ENCODE measurements at places on chromosomes 1 and 21.

- no peak overlapping the region for H3K4me3 ChIP-seq
- no peaks in the 10 kb centered on the region for H3K27me3 ChIP-seq
- H3K36me3 ChIP-seq: no peaks in the 10 kb centered on the region
Observed at GRCh38 chr1:4175566-4176405, 275.7 kb upstream of the C1orf174 start.

DNA sequence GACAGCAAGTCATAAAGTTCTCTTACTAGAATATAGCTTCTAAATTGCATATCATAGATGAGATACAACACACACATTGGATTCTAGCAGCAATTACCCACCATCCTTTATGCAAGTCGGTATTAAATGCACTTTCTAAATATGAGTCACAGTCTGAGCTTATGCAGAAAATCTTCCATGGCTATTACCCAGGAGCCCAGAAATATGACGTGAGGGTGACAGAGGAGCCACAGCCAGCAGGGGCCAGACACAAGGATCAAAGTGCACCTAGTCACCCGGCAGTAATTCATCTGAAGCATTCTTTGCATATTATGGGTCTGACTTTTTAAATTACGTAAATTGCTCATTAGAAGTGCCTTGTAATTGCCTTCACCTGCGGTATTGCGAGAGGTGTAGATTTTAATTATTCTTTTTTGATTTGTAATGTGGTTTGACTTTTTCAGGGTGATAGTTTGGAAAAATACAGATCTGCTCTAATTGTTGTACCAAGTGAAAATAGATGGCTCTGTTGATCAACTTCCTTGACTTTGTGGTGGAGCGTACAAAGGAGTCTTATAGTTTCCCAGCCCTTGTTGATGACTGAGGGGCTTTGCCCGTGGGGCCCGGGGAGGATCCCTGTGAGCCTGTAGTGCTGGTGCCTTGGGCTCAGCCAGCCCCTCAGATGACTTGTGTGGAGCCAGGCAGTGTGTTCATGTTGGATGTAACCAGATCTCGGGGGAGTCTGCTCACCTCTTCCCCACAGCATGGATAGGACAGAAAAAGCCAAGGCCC is 470.0 kb upstream of the VAMP3 start:
- H3K36me3 ChIP-seq: no peaks in the 10 kb centered on the region
- no peak overlapping the region for H3K4me3 ChIP-seq
- H3K4me1 ChIP-seq: no peaks in the 10 kb centered on the region
- peak; percentile 26 for DNase-seq

- H3K27ac ChIP-seq: no peak overlapping the region
- no peaks in the 10 kb centered on the region for H3K4me1 ChIP-seq
- H3K4me3 ChIP-seq: no peak overlapping the region
- no peak for DNase-seq
- H3K36me3 ChIP-seq: no peaks in the 10 kb centered on the region
- no peaks in the 10 kb centered on the region for H3K27me3 ChIP-seq
Observed at GRCh38 chr1:197632651-197633050, 142.6 kb downstream of the DENND1B start.

DNA sequence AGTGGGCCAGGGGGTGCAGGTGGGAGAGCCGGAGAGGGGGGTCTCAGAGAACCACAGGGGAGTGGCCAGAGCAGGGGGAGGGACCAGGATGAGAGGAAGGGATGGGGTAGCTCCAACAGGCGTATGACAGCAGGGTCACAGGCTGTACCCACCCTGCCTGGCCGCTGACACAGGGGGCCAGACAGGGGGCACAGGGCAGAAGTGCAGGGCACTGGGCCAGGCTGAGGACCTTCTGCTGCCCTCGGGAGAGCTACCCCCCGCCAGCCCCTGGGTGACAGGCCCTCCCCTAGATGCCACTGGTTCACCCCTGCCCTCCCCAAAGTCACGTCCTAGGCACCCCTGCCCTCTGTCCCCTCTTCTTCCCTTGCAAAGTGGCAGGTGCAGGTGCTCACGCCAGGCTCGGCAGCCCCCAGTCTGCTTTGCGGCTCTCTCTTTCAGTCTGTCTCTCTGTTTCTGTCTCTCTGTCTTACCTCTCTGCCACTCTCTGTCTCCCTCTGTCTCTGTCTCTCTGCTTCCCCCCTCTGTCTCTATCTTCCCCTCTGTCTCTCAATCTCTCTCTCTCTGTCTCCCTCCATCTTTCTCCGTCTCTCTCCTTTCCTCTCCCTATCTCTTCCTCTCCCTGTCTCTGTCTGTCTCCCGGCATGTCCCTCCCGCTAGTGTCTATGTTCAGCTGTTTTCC is 48.5 kb downstream of the WNT9A start:
- DNase-seq: no peak
- no peaks in the 10 kb centered on the region for H3K36me3 ChIP-seq
- no peak overlapping the region for H3K27ac ChIP-seq
- H3K27me3 ChIP-seq: no peaks in the 10 kb centered on the region
- H3K4me1 ChIP-seq: no peaks in the 10 kb centered on the region

GRCh38 chr1:205365945-205366463 is 9.3 kb upstream of the KLHDC8A start:
- no peak overlapping the region for H3K4me3 ChIP-seq
- DNase-seq: peak; percentile 76
- H3K27me3 ChIP-seq: no peaks in the 10 kb centered on the region
- no peaks in the 10 kb centered on the region for H3K4me1 ChIP-seq
- no peaks in the 10 kb centered on the region for H3K36me3 ChIP-seq
- no peak overlapping the region for H3K27ac ChIP-seq

DNA sequence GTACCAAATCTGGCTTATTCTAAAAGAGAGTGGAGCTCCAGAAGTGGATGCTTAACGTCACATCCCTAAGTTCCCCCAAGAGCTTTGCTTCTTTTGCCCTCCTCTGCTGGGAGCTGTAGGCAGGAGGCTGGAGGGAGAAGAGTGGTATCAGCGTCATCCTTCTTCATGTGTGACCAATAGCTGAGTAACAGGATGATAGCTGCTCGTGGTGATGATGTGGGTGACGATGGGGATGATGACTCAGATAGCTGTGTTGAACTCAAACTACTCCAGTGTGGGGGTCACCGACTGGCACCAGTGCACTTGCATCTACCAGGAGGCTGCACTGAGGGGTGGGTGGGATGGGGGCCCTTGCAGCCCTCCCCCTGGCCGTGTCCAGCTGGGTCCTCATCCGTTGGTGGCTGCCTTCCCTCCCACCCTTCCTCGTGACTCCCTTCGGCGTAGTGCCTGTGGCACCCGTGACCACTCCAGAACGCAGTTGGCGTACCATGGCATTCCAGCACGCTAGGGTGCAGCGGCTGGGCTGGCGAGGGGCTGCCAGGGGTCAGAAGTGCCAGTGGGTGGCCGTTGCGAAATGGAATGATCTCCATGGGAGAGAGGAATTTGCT is 1.1 kb downstream of the IGFN1 start:
- DNase-seq: no peak
- H3K36me3 ChIP-seq: no peaks in the 10 kb centered on the region
- H3K27ac ChIP-seq: no peak overlapping the region

GRCh38 chr1:42943166-42943565 is 15.5 kb downstream of the SLC2A1 start:
- H3K27ac ChIP-seq: peak overlapping the region; percentile 57
- peaks cover 66% of the 10 kb centered on the region for H3K4me1 ChIP-seq
- H3K27me3 ChIP-seq: no peaks in the 10 kb centered on the region
- DNase-seq: peak; percentile 92
- H3K4me3 ChIP-seq: no peak overlapping the region

GRCh38 chr1:39489567-39490239 is 1.7 kb upstream of the BMP8A start:
- H3K36me3 ChIP-seq: peaks cover 17% of the 10 kb centered on the region
- no peak overlapping the region for H3K27ac ChIP-seq
- no peaks in the 10 kb centered on the region for H3K4me1 ChIP-seq

GRCh38 chr1:62227496-62227895 is 32.8 kb downstream of the L1TD1 start:
- H3K27ac ChIP-seq: no peak overlapping the region
- no peaks in the 10 kb centered on the region for H3K36me3 ChIP-seq
- no peaks in the 10 kb centered on the region for H3K4me1 ChIP-seq
- H3K4me3 ChIP-seq: no peak overlapping the region

DNA sequence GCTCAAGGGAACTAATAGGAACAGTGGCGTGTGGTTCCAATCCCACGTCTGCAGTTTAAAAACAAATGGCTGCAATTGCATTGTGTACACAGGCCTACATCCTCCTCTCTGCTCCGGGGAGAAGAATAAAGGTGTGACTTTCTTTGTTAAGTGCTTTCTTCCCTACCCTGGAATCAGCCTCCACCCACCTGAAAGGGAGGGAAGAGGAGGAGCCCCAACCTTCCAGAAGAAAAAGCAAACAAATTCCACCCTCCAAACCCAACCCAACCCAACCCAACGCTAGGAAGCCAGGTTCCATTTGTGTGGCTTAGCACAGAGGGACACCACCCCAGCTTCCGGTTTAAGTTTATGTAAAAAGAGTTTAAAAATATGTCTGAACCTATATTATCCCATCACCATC is 11.8 kb upstream of the BACE2 start:
- DNase-seq: peak; percentile 82
- peaks cover 3% of the 10 kb centered on the region for H3K4me1 ChIP-seq

- no peaks in the 10 kb centered on the region for H3K27me3 ChIP-seq
- H3K27ac ChIP-seq: no peak overlapping the region
- no peak overlapping the region for H3K4me3 ChIP-seq
- H3K36me3 ChIP-seq: no peaks in the 10 kb centered on the region
- no peaks in the 10 kb centered on the region for H3K4me1 ChIP-seq
- DNase-seq: no peak
Observed at GRCh38 chr1:53621144-53621543, 117.8 kb downstream of the GLIS1 start.

- H3K27me3 ChIP-seq: no peaks in the 10 kb centered on the region
- peaks cover 25% of the 10 kb centered on the region for H3K36me3 ChIP-seq
- H3K4me3 ChIP-seq: peak overlapping the region; percentile 92
- H3K27ac ChIP-seq: peak overlapping the region; percentile 94
- DNase-seq: no peak
Observed at GRCh38 chr1:37477946-37478345, 3.6 kb downstream of the ZC3H12A start.

DNA sequence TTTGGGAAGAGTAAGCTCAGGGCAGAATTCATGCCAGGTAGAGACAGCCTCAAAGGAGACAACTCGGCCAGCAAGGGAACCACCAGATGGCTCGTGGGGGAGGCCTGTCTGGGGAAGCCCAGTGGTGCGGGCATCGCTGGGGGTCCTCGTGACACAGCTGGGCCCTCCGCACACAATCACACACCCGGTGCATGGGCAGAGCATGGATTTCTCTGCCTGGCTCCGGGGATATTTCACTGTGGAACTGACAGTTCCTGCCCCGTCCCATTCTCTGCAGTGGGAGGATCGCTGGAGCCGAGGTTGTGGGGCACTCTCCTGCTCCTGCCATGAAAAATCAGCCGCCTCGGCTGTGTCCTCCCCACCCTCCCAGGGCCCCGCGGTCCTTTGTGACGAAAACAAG is 108.0 kb downstream of the CRYAA start:
- H3K4me3 ChIP-seq: no peak overlapping the region
- DNase-seq: no peak
- no peaks in the 10 kb centered on the region for H3K27me3 ChIP-seq
- no peak overlapping the region for H3K27ac ChIP-seq

GRCh38 chr1:179824265-179824664 is 53.3 kb downstream of the TOR1AIP2 start:
- H3K4me1 ChIP-seq: no peaks in the 10 kb centered on the region
- no peaks in the 10 kb centered on the region for H3K36me3 ChIP-seq
- DNase-seq: no peak
- no peak overlapping the region for H3K4me3 ChIP-seq
- no peaks in the 10 kb centered on the region for H3K27me3 ChIP-seq

DNA sequence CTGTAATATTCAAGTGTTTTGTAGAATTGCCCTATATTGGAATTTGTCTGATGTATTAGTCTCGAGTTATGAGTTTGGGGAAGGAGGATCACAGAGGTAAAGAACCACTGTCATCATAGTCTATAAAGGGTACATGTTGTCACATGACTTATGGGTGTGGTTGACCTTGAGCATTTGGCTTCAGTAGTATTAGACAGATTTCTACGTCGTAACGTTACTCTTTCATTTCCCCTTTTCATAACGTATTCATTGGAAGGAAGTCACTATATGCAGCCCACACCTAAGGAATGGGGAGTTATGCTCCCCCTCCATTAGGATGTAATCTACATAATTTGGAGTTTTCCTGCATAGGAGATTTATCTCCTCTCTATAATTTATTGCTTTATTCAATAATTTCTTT is 110.1 kb upstream of the VAV3 start:
- no peak overlapping the region for H3K4me3 ChIP-seq
- H3K4me1 ChIP-seq: no peaks in the 10 kb centered on the region
- H3K27me3 ChIP-seq: no peaks in the 10 kb centered on the region
- no peak overlapping the region for H3K27ac ChIP-seq
- no peak for DNase-seq
- no peaks in the 10 kb centered on the region for H3K36me3 ChIP-seq

- H3K4me1 ChIP-seq: no peaks in the 10 kb centered on the region
- no peak overlapping the region for H3K4me3 ChIP-seq
- H3K27me3 ChIP-seq: no peaks in the 10 kb centered on the region
- DNase-seq: no peak
- H3K36me3 ChIP-seq: no peaks in the 10 kb centered on the region
Observed at GRCh38 chr1:246629976-246630375, 63.7 kb downstream of the CNST start.

- H3K36me3 ChIP-seq: no peaks in the 10 kb centered on the region
- H3K27ac ChIP-seq: no peak overlapping the region
- H3K27me3 ChIP-seq: no peaks in the 10 kb centered on the region
- DNase-seq: no peak
- H3K4me1 ChIP-seq: no peaks in the 10 kb centered on the region
- H3K4me3 ChIP-seq: no peak overlapping the region
Observed at GRCh38 chr1:9676815-9677393, 25.4 kb downstream of the PIK3CD start.

DNA sequence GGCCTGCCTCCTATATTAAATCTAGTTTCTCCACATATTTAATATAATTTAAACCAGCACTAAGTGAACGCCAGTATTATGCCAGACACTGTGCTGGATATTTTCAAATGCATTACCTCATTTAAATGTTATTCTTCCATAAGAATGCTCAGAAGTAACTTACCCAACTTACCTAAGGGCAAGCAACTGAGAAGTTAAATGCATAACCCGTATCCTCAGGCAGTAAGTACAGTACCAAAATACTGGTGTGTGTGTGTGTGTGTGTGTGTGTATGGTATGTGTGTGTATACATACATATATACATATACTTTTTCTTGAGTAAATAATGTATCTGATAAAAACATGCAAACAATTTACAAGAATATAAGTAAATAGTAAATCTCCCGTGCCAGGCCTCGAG is 9.0 kb upstream of the TRIM45 start:
- no peak overlapping the region for H3K27ac ChIP-seq
- H3K4me1 ChIP-seq: no peaks in the 10 kb centered on the region
- H3K27me3 ChIP-seq: peaks cover 5% of the 10 kb centered on the region
- H3K36me3 ChIP-seq: no peaks in the 10 kb centered on the region
- no peak for DNase-seq

Measured in colonic mucosa (tissue), 4 donors.